ENCODE measurements at places on chromosomes 13 and 19.

- DNase-seq = no peak
Measured at GRCh38 chr13:107144432-107144831, 576.5 kb upstream of the ARGLU1 start.

DNA sequence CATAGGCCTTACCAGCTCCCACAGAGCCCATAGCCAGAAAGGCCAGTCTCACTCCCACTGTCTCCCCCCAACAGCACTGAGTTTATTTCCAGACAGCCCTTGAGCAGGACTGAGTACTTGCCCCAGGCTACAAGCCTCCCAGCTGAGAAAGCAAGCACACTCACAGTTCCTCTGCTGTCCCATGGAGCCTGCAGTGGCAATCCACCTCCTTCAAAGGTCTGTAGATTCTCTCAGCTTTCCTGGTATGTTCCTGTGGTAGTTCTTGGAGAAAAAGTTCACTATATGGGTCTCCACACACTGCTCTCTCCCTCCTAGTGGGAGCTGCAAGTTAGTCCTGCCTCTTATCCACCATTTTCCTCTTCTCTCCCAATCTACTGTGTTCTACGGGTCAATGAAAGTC lies 728.7 kb downstream of the DIAPH3 start:
- DNase-seq = no peak

GRCh38 chr19:5682107-5682482 lies 1.3 kb downstream of the HSD11B1L start:
- DNase-seq = no peak

GRCh38 chr13:60169239-60170031 lies 5.7 kb upstream of the DIAPH3 start:
- no peak for DNase-seq

- no peak for DNase-seq
Measured at GRCh38 chr19:18736415-18737336, 53.2 kb downstream of the CRTC1 start.

DNA sequence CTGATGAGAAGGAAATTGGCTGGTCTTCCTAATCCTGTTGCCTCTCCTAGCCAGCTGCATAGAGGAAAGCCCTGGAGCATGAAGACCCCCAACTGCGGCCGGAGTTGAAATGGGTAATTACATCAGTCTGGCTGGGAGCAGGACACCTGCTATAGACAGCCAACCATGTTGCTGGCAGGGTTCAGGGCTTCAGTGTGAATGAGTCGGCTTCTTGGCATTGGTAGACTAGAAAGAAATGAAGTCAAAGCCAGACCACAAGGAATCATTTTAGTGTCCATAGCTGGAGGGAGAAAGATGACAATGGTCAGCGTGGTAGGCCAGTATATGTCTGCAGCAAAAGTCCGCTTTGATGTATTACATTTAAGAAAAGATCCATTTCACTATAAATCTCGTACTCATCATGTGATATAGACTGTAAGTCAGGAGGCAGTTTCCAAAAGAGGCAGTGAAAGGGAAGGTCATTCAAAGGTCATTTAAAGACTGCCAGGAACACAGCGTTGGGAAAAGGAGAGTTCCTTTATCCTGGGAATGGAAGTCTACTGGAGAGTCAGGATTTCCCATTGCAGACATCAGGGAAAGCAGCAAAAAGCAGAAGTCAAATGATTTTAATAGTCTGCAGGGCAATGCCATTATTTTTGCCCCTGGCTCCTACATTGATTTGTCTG lies 262.7 kb downstream of the DNAJC15 start:
- no peak for DNase-seq

GRCh38 chr13:24221007-24221406 lies 60.5 kb downstream of the SPATA13 start:
- DNase-seq = no peak
